Psoas muscle (tissue), 8 donors: ENCODE measurements at places on chromosomes 5 and 9. TPM values are rescaled to one million over a fixed set of nuclear protein-coding genes. Genes with fewer than 3 reads are reported as not detected.

Gene SLC44A1
- total RNA-seq, result 10.0 TPM

Gene ZBTB6
- total RNA-seq, result 8.7 TPM

DNA sequence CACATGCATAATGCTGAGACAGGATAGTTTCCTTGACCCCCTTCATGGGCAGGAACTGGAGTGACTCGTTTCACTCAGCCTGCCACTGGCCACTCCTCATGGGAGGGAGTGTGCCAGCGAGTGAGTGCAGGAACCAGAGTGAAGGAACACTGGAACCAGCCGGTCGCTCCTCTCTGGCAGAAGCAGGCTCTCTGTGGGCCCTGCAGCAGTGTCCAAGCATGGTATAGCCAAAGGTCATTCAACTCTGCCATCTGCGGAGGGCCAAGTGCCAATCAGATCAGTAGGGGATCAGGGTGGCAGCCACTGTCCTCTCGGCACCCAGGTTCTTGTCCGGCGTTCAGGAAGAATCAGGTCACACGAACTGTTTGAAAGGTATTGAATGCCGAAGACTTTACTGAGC lies 169.3 kb upstream of the PPP1R2B start:
- DNase-seq, result peak; percentile 8

DNA sequence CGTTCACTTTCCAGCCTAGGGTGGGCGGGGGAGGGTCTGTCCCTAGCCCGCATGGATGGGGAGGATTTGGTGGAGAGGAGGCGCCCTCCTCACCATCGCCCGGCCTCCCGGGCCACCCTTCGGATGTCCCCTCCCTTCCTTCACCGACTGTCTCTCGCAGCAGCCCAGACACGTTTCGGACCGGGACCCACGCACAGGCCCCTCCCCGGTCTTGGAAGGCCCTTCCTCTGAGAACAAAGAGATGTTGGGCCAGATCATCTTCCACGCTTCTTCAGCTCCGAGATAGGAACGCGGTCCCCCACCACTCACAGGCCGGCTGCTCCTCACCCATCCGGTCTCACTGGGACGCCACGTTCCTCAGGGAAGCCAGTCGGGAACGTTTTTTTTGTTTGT lies 640 bp upstream of the DPM2 start:
- DNase-seq, result no peak

DNA sequence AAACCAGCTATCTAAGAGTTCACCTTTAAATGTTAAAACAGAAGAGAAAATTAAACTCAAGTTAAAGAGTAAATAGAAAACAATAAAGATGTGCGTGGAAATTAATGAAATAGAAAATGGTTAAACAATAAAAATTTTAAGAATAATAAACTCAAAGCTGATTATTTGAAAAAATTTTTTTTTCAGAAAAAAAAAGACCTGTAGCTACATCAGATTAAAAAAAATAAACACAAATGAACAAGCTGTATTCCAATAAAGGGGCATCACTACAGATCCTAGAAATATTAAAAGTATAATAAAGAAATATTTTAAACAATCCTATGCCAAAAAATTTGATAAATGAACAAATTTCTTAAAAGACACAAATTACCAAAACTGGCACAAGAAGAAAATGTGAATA lies 64.1 kb downstream of the DRD1 start:
- DNase-seq, result no peak

GRCh38 chr5:169157064-169157463 lies 143.9 kb downstream of the SLIT3 start:
- no peak for DNase-seq
